ENCODE measurements at places on chromosomes 2 and 18. TPM values are rescaled to one million over a fixed set of nuclear protein-coding genes. Genes with fewer than 3 reads are reported as not detected.

Gene PTPN18
- polyA plus RNA-seq, result 8.7 TPM

GRCh38 chr18:50494569-50494968 is 65.3 kb upstream of the MAPK4 start:
- no peak for DNase-seq

DNA sequence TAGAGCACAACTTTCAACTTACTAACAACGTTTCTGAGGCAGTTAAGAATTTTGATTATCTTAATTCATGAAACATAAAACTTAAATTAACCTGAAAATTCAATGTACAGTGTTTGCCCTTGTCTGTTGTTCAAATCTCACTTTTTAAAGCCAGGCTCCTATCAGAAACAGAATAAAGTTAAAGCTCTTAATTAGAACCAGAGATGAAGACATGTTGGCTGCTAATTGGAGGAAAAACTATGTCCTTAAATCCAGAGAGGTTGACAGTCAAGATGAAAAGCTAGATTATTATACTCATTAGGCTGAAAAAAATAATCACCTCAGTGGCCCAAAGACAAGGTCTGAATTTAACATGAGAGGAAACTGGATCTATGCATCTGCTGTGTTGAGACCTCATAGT is 52.3 kb downstream of the SOWAHC start:
- DNase-seq, result no peak

GRCh38 chr18:39952816-39953215 is 2002.2 kb upstream of the PIK3C3 start:
- no peak for DNase-seq

Gene ZNF892
- 0.33 TPM for polyA plus RNA-seq

Gene CDH20
- polyA plus RNA-seq, result 2.0 TPM

- no peak for DNase-seq
Observed at GRCh38 chr2:121004950-121005349, 269.3 kb downstream of the GLI2 start.

DNA sequence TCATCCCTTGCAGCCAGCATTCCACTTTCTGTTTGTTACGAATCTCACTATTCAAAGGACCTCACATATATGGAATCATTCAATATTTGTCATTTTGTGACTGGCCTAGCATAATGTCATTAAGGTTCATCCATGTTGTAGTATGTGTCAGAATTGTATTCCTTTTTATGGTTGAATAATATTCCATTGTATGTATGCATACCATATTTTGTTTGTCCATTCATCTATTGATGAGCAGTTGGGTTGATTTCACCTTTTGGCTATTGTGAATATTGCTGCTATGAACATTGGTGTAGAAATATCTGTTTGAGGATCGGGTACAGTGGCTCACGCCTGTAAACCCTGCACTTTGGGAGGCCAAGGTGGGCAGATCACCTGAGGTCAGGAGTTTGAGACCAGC is 35.0 kb downstream of the PSMD14 start:
- DNase-seq, result no peak

DNA sequence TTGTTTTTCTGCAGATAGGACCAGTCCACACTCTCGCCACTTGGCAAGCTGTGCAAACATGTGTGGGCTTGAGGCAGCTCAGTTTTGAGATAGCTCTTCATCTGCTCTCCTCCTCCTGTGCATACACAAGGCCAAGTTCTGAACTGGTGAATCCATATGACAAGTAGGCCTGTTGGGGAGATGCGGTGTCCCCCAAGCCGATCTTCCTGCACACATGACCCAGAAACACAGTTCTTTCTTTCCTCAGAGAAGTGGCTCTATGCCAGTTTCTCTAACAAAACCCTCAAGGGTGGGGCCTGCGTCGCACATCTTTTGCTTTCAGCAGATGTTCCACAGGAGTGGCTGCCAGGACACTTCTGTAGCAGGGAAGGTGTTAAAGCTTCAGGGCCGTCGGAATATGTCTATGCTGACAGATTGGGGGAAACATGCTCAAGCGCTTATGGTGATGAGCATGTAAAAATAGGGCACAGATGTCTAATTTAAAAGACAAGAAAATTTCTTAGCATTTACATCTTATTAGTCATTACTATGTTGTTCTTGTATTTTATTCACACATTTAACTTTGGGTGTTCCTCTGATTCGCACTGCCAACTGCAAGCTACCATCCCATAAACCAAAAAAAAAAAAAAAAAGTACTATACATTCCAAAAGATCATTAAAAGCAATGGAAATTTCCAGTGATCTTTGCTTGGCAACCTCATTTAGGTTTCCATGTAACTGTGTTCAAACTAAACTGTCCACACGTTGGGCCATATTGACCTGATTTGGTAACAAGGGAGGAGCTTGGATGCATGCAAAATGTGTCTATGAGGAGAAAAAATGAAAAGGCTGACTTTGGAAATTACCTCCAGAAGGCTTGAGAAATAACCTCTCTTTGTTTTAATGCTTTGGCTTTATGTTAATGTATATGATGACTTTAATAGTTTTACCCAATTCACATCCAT is 1055.5 kb upstream of the KLHL29 start:
- no peak for DNase-seq

GRCh38 chr2:143481733-143482132 is 352.5 kb downstream of the ARHGAP15 start:
- no peak for DNase-seq

Gene HAAO
- polyA plus RNA-seq, result 0.93 TPM

DNA sequence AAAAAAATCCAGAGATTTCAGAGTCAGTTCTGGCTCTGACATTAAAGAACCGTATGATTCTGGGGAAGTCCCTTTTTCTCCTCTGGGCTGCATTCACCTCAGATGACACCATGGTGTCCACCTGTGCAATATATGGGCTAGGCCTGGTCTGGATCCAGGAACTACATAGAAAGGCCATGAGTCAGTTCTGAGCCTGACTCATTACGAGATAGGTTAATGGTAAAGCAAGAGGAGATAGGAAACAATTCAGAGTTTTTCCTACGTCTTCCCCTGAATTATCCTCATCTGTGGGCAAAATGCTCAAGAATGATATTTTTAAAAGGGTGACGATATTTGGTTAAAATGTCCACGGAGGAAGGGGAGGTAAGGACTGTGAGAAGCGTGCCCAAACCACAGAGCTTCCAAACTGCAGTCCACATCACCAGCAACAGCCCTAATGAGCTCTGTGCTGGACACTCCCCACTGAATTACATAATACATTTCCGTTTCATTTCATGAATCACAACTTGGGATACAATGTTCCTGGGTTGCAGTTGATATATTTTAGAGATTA is 180.1 kb upstream of the OSR1 start:
- DNase-seq, result no peak

GRCh38 chr2:241161646-241162281 is 11.5 kb downstream of the PPP1R7 start:
- peak; percentile 96 for DNase-seq

Gene MYO5B
- polyA plus RNA-seq, result 0.10 TPM

GRCh38 chr2:3343012-3343411 is 34.6 kb downstream of the EIPR1 start:
- no peak for DNase-seq

GRCh38 chr2:151560289-151560688 is 150.6 kb downstream of the RIF1 start:
- DNase-seq, result peak; percentile 60

- DNase-seq, result no peak
Observed at GRCh38 chr2:70684846-70685622, 83.0 kb downstream of the ADD2 start.

Gene TMEM17
- 1.1 TPM for polyA plus RNA-seq

GRCh38 chr2:187424146-187424545 is 23.9 kb downstream of the CALCRL start:
- DNase-seq, result no peak

DNA sequence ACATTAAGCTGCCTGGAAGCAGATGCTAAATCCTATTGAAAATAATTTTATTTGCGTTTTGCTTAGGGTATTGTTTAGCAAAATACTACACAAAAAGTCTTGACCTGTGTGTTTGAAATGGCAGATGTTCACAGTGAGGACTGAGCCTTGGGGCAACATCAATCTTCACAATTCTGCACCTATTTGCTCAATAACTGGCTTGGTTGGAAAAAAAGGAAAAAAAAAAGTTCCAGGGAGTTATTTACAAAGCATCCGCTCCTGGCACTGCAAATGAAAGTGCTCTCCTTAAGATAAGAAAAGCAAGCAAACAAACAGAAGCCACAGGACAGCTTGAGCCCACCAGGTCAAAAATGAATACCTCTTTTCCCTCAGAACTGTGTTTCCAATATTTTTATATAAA is 77.7 kb downstream of the MAP2 start:
- DNase-seq, result no peak

- no peak for DNase-seq
Observed at GRCh38 chr2:96887493-96888012, 17.7 kb upstream of the SEMA4C start.

DNA sequence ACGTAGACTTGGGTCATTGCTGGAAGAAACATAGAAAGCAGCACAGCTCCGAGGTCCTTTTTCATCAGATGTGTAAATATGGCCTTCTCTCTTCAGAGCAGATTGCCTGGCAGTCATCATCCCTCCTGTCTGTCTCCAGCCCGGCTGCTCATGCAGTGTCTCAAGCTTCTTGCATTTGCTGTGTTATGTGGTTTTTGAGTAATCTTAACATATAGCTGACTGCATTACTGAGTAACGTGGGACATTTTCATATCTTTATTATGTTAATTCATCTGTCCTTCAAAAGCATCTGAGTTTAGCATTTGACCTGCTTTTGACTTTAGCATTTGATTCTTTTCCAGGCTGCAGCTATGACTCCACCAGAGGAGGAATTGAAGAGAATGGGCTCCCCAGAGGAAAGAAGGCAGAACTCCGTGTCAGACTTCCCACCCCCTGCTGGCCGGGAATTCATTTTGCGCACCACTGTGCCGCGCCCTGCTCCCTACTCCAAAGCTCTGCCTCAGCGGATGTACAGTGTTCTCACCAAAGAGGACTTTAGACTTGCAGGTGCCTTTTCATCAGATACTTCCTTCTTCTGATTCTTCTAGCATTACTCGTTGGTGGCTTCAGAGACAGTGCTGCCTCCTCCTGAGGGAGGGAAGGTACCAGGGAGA is 116.2 kb downstream of the RAB3GAP1 start:
- no peak for DNase-seq

Gene TDRD15
- polyA plus RNA-seq, result not detected

- no peak for DNase-seq
Observed at GRCh38 chr2:98552499-98553179, 55.7 kb downstream of the COA5 start.

GRCh38 chr18:8765783-8766463 is 60.6 kb downstream of the MTCL1 start:
- DNase-seq, result no peak

- no peak for DNase-seq
Observed at GRCh38 chr2:108968619-108969018, 20.4 kb downstream of the EDAR start.

Gene WDR12
- 23.1 TPM for polyA plus RNA-seq
